Chondrocyte (in vitro differentiated cells): ENCODE measurements at places on chromosomes 1 and 21. TPM values are rescaled to one million over a fixed set of nuclear protein-coding genes. Genes with fewer than 3 reads are reported as not detected.

DNA sequence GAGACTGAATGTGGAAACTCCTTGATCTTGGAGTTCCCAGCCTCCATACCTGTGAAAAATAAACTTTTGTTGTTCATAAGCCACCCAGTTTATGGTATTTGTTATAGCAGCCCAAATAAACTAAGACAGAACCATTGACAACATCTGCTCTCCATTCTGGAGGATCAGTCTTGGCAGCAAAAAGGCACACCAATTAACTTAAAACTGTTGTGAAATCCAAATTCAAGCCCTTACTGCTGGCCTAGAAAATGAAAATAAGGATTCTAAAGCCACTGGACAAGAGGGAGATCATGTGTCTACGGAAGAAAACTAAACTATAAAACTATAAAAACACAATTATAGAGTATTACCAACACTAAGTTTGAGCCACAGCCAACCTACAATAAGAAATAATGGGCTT is 172.1 kb upstream of the RNPC3 start:
- DNase-seq = no peak

GRCh38 chr1:234542211-234542850 is 63.4 kb upstream of the TARBP1 start:
- no peak for DNase-seq

DNA sequence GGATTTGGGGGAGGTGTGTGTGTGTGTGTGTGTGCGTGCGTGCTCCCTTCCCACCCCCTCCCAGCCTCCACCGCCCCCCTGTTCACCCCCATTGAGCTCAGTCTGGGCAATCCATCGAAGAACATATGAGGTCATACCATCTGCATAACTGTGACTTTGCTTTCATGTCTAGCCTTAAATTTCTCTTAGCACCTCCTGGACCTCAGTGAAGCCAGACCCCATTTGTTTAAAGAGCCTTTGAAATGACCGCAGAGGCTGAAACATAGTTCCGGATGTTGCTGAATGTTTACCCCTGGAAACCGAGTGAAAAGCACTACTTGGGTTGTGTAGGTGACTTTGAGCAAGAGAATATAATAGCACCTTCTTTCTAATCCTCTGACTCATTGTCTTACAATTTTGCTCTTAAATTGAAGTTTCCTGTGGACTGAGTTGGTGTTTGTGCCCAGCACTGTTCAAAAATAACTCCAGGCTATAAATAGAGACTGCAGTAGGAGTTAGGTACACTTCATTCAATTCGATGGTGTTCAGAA is 75.4 kb downstream of the UBE4B start:
- DNase-seq = peak; percentile 12

GRCh38 chr1:55916481-55916880 is 662.9 kb downstream of the PLPP3 start:
- no peak for DNase-seq

DNA sequence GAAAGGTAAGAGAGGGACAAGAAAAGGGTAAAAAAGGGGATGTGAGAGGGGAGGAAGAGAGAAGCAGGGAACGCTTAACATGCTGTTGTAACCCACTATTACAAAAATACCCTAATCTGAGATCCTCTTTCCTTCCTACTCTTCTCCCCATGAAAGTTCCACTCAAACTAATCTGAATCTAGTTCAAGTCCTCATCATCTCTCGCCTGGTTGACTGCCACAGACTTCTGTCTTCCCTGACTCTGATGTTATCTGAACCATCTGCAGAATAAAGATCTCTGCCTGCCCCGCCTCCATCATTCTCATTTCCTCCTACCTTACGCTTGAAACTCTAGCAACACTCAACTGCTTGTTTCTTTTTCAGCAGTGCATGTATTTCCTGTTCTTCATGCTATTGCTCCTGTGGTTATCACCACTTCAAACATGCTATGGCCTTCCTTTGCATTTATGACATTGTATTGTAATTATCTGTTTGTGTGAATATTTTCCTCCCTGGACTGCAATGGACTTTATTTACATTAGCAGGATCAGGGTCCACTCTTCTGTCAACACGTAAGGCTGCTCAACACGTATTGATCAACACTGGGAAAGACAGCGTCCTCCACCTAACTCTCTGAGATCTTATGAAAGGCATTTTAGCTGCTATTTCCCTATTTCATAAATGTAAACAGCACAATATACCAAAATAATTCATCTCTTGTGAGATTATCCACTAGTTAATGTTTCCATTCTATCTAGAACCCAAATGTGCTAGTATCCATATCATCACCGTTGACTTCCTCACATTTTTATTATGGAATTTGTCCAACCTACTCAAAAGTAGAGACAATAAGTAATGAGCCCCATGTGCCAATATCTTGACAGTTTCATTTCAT is 215.5 kb upstream of the USP25 start:
- no peak for DNase-seq

CLDN19 gene
- not detected in 3 replicates for total RNA-seq

C1orf94 gene
- not detected in 3 replicates for total RNA-seq

EFCAB14 gene
- 49.0 to 69.5 TPM (median 52.2 TPM) in 3 replicates for total RNA-seq
